ENCODE measurements at places on chromosomes 12 and 14.

DNA sequence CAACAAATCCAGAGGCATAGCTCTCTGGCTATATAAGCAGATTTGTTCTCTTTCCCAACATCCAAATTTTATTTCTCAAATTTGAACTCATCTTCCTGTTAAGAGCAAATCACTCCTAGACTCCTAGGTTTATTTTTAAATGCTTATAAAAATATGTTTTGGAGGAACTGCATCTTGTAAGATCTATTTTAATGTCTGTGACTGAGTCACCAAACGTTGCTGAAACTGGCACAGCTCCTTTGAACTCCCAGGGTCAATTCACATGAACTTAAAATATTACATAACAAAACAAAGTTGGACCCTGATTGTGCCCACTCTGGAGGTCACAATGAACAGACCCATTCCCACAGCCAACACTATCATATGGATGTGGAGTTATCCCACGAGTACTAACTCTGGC is 23.9 kb downstream of the ANAPC7 start:
- DNase-seq = no peak

DNA sequence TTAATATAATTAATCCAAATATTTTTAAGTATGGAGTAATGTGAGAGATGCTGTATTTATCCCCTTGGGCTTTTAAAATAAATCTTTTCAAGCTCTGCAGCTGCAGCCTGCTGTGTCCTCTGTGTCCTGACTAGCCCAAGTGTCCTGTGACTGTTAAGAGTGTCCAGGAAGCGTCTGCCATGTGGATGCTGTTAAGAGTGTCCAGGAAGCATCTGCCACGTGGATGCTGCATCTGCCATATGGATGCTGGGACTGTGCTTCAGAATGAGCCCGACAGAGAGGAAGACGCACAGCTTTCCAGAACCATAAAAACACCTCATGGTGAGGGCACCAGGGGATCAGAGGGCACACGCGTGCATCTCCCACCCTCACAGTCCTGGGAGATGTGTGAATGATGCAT is 307.2 kb downstream of the ADGRD1 start:
- DNase-seq = no peak

DNA sequence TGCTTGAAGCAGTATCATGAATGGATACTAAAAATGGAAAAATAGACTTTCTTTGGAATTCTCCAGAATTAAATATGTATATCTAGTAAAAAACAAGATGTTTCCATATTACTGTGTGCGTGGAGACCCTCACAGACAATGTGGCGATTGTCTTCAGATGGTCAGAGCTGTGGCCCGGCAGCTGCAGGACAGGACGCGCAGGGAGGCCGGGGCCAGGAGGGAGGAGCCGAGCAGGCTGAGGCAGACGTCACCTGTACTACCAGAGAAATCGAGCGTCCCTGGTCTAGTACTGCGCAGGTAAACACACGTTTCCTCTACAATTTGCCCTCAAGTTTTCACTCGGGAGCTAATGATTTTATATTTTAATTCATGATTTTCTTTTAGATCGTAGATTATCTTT is 22.8 kb downstream of the DDX51 start:
- no peak for DNase-seq

- no peak for DNase-seq
These were observed 2.0 kb upstream of the CPNE8 start for GRCh38 chr12:38907201-38907923.

DNA sequence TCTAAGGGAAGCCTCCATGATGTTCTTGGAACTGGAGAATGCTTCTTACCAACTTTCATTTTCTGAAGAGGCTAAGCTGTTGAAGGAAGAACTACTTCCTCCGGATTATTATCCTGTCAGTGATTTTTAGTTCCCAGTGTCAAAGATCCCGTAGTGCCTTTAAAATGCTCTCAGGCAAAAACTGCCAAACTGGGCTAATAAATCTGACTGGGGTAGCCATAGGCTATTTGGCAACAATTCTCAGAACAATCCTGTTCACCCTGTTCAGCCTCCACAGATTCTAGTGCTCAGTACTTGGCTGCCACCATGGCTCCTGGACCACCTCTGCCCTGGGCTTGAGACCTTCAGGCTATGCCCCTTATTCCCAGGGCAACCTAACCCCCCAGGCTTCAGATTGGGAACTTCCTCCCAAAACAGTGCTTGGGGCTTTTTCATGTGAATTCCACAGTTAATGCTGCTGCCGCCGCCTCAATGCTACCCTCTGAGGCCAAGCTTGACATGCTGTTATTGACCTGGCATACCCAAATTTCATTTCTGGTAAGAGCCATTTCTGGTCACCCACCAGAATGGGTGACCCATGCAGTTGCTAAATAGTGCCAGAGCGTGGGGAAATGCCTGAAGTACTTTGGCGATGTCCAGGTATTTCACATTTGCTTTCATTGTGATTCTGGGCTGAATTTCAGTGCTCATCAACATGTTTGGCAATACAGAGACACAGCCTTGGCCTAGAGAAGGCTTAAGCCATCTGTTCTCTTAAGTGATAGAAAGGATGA is 110.0 kb upstream of the ARHGAP5 start:
- DNase-seq = no peak

DNA sequence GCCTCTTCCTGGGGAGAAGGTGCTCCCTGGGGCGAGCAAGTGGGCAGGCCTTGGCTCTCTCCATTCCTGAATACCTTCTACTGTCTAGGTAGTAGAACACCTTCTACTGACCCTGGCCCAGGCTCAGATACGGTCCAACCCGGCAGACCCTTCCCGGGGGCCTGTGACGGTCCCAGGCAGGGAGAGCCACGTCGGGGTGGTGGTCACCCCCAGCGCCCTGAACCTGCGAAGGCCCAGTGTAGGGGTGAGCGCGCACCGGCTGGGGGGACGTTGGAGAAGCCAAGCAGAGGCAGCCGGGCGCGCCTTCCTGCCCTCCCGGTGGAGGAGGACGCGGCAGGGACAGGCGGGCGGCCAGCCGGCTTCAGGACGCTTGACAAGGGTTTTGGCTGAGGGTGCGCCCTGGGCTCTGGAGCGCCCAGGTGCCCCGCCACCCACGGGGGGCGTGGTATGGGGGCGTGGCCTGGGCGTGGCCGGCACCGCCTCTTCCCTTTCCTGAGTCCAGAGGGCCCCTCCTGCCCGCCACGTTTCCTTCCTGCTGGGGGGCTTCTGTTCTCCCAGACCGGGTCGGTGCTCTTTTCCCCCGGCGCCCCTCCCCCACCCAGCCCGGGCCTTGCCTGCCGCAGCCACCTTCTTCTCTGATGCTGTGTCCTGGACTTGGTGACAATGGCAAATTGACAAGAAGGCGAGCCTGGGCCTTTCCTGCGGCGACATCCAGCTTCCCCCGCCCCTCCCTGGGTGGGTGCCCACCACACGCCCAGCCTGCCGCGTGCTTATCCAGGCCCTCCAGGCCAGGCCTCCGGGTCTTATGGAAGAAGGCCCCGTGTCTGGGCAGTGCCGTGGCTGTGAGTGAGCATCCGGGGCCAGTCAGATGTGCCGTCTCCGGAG is 24.5 kb upstream of the PPP1R13B start:
- DNase-seq = peak; percentile 67

GRCh38 chr12:34405286-34406227 is 383.3 kb downstream of the ALG10 start:
- DNase-seq = no peak

DNA sequence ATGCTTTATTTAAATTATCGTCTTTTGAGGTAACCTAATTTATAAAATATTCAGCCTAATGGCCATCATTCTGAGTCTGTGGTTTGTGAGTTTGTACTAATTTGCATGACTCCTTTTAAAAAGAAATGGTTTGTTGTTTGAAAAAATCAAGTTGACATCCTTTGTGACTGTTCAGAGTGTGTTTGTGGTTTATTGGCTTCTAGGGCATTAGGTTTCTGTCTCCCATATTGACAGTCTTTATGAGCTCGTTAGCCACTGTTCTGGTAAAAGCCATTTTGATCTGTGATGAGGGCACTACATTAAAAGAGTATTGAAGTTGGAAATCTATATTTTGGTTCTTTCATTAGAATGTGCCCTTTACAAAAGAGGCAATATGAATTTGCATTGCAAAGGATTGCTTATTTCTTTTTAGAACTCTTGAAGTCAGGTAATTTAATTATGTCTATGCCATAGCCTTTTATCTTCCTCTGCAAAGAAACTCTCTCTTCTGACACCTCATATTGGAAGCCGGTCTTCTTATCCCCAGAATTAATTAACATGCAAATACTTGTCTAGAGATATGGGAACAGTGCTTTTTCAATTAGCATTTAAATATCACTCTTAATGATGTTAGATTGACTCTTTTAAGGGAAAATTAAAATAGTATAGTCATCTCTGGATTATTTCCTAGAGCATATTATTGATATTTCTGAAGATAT is 95.0 kb downstream of the CRADD start:
- DNase-seq = no peak

DNA sequence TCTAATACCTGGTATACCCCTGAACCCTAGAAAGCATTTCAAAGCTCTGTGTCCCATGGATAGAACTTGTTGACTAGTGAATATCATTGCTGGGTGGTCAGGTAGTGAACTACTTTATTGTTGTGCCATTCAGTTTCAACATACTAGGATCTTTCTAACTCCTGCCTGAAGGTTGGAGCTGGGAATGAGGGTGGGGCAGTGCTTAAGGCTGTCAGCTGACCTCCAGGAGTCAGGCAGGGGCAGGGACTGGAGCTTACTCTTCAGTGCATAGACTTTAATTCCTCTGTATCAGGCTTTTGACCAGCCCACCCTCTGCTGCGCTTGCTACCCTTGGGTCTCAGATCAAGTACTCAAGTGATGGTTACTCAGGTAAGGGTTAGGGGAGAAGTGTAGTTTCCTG is 102.6 kb upstream of the RFX4 start:
- DNase-seq = no peak

- DNase-seq = no peak
These were observed 132.0 kb downstream of the PPM1H start for GRCh38 chr12:62802984-62803383.

DNA sequence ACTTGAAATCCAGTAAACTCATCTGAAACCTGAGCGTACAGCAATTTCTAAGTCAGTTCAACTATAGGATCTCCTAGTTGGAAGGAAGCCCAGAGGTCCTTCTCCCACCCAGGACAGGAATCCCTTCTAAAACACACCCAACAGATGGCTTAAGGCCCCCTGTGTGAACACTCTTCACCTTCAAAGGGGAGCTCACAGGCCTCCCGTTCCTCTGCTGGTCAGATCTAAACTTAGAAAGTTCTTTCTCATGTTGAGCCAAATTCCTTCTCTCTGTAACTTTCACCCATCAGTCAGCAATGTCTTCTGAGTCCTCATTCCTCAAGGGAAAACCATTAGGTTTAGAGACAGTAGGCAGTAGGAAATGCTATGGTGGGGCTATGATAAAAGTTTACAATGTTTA is 355.2 kb downstream of the PCNX1 start:
- no peak for DNase-seq

- no peak for DNase-seq
These were observed 115.5 kb upstream of the FKBP4 start for GRCh38 chr12:2679068-2679815.

DNA sequence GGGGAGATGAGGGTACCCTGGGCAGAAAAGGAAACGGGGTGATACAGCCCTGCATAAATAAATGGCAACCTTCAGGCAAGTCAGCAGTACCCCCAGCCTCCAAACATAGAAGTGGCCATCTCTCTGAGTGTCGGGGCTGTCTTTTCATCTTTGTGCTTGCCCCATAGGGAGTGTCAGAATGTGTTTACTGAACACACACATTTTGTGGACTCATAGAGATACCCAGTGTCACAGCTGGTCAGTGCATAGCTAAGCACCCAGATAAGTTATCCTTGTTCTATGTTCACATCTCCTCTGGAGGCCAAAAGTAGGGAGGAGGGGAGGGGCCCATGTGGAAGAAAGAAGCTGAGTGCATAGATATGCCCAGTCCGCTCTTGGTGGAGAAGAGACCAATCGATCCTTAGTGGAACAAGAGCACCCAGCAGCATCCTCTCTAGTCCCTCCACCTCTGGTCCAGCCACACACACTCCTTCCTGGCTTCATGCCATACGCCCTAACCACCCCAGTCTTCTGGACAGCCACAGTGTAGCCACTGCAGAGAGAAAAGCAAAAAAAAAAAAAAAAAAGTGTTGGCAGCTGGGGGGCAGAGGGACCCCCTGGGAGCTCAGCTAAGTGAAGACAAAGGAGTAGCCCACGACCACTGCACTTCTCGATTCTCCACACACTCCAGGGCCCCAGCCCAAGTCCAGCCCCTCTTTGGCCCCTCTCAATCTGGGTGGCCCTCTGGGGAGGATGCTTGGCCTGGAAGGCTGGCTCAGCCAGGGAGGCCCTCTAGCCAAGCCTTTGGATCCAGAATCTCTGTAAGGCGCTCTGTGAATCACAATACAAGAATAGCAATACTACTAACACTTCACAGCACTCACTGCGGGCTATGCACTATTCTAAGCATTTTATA is 2.6 kb downstream of the ITGA7 start:
- no peak for DNase-seq

- DNase-seq = no peak
These were observed 28.0 kb downstream of the LGALS3 start for GRCh38 chr14:55157080-55157479.

- DNase-seq = peak; percentile 33
These were observed 7.3 kb downstream of the FKBP11 start for GRCh38 chr12:48917857-48918537.

DNA sequence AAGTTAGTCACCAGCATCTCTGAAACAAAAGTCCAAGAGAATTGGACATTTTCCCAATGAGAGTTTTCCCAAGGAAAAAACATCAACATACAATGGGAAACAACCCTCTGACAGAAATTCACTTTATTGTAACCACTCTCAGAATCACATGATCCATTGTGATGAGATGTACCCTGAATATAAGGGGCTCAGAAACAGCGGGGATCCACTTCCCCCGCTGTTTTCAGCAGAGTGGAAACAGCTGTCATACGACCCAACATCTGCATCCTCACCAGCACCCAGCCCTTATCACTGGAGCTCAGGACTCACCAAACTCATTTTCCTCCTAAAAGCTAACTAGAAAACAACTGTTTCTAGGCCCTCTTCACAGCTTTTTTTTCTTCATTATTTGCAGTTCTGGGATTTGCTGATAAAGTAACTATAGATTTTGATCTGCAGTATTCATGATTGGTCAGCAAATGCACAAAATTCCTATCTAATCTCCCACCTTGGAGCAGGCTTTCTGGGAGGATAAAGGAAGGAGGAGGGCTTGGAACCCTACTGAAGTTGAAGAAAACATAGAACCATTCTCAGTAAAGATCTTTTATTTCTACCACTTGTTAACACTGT is 31.3 kb downstream of the CORO1C start:
- no peak for DNase-seq

DNA sequence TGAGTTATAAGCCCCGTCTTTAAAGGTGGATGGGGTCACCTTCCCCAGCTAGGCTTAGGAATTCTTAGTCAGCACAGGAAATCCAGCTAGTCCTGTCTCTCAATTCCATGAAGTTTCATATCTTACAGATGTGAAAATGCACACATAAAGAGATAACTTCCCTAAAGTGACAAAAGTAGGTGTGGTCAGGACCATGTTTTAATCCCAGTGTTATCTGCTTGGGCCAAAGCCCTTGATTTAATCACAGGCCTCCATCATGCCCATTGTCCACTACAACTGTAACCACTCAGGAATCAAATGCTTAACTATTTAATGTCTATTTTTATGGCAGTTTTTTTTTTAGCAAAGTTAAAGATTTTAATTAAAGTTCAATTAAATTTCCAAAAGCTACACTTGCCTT is 194.4 kb upstream of the BTG1 start:
- no peak for DNase-seq

GRCh38 chr12:27382171-27382795 is 49.6 kb downstream of the BMAL2 start:
- no peak for DNase-seq
